ENCODE measurements at places on chromosomes 3 and 15.

- no peak for DNase-seq
These were observed 1.6 kb upstream of the NTRK3 start for GRCh38 chr15:88258093-88258641.

- DNase-seq, result no peak
These were observed 316.4 kb downstream of the ZBTB20 start for GRCh38 chr3:114830652-114831051.

- no peak for DNase-seq
These were observed 241.8 kb downstream of the WNT5A start for GRCh38 chr3:55245351-55245750.

DNA sequence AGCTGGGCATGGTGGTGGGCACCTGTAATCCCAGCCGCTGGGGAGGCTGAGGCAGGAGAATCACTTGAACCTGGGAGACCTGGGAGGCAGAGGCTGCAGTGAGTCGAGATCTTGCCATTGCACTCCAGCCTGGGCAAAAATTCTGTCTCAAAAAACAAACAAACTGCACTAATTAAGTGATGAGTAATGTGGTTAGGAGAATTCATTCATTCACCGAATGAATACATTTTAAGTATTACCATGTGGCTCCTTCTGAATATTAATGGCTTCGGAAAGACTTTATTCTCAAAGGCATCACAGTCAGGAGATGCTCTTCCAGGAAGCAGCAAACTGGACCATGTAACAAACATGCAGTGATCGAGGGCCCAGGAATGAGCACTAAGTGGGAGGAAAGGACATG lies 23.6 kb downstream of the SPTSSB start:
- DNase-seq, result no peak

- peak; percentile 80 for DNase-seq
These were observed 213.2 kb upstream of the IL12A start for GRCh38 chr3:159775372-159775961.

DNA sequence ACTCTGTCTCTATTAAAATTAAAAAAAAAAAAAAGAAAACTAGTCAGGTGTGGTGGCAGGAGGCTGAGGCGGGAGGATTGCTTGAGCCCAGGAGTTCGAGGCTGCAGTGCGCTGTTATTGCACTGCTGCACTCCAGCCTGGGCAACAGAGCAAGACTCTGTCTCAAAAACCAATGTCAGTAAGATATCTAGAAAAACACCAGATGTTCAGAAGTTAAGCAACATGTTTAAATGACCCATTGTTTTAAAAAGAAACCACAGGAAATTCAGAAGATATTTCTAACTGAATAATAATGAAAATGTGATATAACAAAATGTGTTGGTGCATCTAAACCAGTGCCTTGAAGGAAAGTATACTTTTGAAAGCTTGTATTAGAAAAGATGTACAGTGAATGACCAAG lies 203.4 kb upstream of the CGNL1 start:
- DNase-seq, result no peak

GRCh38 chr3:14561051-14561960 lies 21.2 kb upstream of the GRIP2 start:
- no peak for DNase-seq

GRCh38 chr3:122188737-122189136 lies 5.3 kb downstream of the CASR start:
- no peak for DNase-seq

Measured in uterus (tissue), 4 donors.